ENCODE measurements at places on chromosomes 2 and 18. TPM values are rescaled to one million over a fixed set of nuclear protein-coding genes. Genes with fewer than 3 reads are reported as not detected.

FHOD3 gene
- not detected for total RNA-seq

CCDC74B gene
- total RNA-seq: 1.4 TPM

ZNF236 gene
- 42.2 TPM for total RNA-seq

ALPG gene
- not detected for total RNA-seq

ZSWIM2 gene
- total RNA-seq: not detected

POTEJ gene
- total RNA-seq: not detected

SLC4A5 gene
- 8.4 TPM for total RNA-seq

CRYBA2 gene
- not detected for total RNA-seq

DNAJC5G gene
- total RNA-seq: not detected

All from natural killer cell (primary cell).